ENCODE measurements at places on chromosomes 6 and 20.

DNA sequence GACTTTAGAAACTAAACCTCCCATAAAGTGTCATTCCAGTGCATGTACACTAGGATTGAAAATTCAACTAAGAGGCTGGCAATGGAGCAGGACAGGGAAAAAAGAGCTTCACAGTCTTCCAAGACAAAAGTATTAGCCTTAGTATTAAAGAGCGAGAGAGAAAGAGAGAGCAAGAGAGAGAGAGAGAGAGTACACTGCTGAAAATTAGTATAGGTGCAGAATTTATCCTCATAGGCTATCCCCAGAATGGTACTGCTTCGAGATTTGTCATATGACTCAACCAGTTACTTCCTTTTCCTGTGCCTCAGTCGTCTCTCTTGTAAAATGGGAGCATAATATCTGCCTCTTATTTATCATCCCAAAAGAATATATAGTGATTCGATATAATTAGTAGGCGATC is 543.2 kb upstream of the JARID2 start:
- no peak for DNase-seq

DNA sequence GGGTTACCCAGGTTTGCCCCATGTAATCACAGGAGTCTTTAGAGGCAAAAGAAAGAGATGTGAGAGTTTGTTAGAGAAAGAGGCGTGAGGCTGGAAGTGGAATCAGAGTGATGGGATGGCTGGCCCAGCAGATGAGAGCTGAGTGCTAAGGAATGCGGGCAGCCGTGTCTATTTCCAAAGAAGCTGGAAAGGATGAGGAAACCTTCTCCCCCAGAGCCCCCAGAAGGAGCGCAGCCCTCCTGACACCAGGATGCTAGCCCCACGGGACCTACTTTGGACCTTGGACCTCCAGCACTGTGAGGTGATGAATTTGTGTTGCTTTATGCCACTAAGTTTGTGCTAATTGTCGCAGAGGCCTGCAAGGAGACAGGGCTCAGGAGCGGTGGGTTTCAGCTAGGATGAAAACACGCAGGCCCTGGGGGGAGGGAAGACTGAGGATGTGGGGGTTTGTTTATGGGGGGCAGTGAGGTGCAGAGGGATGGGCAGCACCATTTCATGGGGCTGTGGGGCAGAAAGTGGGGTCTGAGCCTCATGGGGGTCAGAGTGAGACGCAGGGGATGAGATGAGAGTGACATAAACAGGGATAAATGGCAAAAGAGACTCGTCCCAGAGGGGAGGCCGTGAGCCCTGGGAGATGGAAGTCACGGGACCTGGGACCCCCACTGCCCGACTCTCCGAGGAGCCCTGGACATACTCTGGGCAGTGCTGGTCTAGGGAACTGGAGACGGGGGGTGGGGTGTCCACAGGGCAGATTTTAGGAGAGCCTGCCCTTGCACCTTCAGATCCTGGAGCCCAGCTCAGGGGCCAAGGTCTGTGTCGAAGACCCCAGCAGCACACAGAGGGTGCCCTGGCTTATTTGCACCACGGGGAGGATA is 160.2 kb downstream of the NFATC2 start:
- DNase-seq: no peak

GRCh38 chr6:104134876-104135275 is 724.8 kb downstream of the HACE1 start:
- no peak for DNase-seq

- DNase-seq: no peak
Measured at GRCh38 chr20:62117658-62118057, 4.6 kb upstream of the LSM14B start.

DNA sequence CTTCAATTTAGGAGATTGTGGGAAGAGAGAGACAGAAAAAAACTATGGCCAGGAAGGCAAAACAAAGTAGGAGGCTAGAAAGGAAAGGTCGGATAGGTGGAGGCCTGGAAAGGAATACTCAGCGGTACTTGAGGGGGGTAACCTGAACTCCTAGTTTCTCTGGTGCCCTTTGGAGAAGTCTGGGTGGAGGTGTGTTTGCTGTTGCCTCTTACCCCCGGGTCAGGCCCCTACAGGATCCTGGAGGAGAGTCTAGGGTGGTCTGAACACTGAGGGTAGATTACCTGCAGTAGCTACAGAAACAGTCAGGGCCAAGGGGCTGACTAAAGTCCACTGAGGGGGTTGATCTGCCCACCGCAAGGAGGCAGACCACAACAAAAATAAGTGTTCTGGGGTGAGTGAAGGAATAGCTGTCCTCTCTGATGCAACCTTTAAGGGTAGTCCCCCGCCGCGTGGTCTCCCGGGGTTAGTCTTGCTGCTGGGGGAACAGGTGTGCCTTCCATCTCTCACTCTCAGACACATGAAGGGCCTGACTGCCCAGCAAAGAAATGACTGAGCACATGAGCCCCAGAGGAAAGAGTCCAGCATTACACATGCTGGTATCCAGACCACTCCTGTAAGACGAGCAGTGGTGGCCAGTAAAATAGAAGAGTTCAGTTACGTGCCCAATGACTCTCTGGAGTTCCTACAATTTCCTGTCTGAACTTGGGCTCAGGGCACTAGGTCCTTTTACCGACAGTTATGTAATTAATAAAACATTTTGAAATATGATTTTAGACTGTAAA is 59.5 kb downstream of the MTHFD1L start:
- no peak for DNase-seq

GRCh38 chr6:17919496-17919895 is 67.9 kb downstream of the KIF13A start:
- DNase-seq: no peak

- DNase-seq: peak; percentile 96
Measured at GRCh38 chr6:17865798-17866725, 121.4 kb downstream of the KIF13A start.

- DNase-seq: peak; percentile 19
Measured at GRCh38 chr6:91476000-91476399, 889.1 kb upstream of the MAP3K7 start.

GRCh38 chr6:100491952-100492670 is 27.4 kb upstream of the SIM1 start:
- DNase-seq: no peak

DNA sequence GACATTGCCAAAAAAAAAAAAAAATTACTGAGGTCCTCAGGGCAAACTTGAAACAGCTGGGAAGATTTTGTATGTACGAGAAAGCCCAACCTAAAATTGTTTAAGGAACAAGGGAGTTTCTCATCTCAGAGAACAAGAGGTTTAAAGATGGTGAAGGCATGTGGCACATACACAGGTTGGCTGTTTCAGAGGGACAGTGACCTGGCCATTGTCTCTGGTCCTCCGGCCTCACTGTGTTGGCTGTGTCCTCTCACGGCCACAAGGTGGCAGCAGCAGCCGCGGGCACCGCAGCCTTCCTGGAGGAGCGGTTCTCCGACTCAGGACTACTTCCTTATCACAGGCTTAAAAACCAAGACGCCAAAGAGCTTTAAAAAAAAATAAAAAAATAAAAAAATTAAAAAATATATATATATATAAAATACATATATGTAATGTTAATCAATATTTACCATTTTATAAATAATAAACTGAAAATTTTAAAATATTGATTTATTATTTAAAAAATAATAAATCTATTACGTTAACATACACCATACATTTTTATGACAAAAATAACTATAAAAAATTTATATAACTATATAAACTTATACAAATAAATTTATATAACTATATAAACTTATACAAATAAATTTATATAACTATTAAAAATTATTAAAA is 52.8 kb downstream of the GTF2H5 start:
- no peak for DNase-seq

DNA sequence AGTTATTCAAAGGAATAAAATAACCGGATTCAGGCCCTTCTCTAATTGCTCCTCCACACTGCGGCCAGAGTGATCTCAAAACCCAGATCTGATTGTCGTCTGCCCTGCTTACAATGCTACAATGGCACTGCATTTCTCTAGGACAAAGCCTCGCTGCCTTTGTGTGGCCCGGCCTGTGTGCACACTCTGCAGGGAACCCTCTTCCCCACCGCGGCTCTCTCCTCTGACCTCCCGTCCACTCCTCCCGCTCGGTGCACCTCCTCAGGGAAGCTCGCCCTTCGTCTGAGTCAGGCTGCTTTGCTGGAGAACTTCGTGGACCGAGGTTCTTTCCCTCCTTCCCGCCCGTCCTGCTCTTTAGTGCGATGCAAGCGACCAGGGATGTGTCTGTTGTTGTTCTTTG is 101.6 kb upstream of the SNX9 start:
- DNase-seq: no peak
